ENCODE measurements at places on chromosomes 1 and 21.
A peak's percentile ranks its signal among the peaks of the same experiment; 100 is the strongest.

DNA sequence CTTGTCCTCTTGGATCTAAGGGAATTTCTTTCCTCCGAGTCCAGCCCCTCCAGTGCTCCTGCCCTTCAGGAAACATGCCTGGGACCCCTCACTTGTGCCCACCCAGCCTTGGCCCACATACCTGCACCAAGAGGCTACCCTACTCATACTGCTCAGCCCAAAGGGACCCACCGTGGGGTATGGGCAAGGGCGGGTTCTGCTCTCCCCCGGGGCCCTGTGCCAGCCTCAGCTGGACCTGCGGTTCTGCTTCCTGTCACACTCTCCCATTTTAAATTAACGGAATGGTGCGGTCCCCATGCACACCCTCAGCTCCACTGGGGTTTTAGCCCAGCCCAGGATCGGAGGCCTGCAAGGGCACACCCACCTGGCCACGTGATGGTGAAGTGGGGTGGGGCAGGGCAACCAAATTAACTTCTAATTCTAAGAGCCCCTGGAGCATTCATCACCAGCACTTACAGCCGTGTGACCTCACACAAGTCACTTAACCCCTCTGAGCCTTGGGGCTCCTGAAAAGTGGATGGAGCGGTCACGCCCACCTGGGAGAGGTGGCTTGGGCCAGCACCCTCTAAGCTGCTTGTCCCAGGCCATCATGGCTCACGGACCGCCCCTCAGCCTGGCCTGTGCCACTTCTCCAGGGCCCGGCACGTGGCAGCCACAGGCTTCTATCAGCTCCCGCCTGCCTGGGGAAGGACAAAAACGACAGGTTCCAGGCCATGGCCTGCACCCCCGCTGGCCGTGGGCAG lies 28.3 kb downstream of the TP73 start:
- DNase-seq, result no peak

- peak; percentile 40 for DNase-seq
Measured at GRCh38 chr1:55049914-55050278, 10.5 kb downstream of the PCSK9 start.

GRCh38 chr21:25837533-25838265 lies 102.9 kb downstream of the GABPA start:
- DNase-seq, result no peak

DNA sequence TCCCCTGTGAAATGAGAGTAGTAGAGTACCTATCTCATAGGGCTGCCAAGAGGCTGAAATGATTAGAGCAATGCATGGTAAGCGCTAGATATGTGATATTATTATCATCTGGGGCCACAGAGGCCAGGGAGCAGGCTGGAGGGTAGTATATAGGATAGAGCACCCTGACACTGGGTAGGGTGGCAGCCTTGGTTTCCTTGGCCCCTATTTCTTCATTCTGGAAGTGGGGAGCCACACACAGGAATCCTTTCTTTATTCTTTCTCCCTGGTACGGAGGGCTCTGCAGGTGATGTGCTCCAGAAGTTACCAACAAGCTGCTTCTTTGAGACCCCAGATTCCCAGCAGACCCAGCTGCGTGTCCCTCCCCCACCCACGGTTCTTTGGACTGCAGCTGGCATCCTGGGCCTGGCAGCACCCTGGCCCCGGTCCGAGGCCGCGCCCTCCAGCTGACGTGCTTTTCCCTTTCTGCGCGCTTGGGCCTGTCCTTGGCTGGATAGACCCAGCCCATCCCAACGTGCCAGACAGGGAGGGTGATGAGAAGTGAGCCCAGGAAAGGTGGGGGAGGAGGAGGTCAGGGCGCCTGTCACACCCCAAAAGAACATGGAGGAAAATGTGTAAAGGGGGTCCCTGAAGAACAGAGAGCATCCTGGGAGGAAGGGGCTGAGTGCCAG lies 18.2 kb downstream of the INAVA start:
- no peak for DNase-seq

- no peak for DNase-seq
Measured at GRCh38 chr1:228387321-228387720, 19.3 kb downstream of the TRIM11 start.

DNA sequence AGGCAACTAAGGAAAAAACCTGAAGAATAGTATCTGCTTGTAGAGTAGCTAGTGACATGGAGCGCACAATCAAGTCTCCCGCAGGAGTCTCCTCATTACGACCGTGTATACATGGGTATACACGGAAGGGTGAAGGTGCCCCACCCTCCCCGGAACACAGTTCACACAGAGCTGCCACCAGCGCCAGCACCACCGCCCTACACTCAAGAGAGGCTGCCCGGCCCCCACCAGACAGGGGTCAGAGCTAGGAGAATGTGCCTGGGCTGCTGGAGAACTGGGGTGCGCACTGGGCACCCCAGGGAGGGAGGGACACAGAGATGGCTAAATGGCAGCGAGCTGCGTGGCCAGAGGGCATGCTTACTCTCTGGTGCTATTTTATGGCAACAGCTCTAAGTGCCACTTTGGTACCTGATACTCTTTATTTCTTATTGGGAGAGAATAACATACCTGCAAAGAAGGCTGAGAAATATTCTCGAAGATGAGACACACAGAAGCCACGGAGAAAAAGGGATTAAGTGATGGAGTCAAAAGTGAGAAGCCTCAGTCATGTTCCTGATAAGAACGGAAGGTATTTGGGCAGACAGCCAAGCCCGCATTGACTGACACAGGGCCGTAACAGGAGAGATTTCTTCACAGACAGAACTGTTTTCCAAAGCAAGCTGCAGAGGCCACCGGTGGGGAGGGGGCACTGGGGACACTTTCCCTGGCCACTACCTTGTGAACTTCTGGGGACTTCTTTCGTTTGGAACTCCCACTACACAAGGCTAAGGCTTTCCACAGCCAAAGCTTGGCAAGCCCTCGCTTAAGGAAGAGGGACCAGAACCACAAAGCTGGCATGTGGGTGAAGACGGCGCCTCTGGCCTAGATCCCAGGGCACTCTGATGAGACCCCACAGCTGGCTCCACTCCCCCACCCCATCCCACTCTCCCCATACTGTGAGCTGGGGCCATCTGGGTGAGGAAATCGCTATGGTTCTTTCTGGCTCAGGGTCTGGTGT lies 108.0 kb downstream of the PGBD5 start:
- no peak for DNase-seq

DNA sequence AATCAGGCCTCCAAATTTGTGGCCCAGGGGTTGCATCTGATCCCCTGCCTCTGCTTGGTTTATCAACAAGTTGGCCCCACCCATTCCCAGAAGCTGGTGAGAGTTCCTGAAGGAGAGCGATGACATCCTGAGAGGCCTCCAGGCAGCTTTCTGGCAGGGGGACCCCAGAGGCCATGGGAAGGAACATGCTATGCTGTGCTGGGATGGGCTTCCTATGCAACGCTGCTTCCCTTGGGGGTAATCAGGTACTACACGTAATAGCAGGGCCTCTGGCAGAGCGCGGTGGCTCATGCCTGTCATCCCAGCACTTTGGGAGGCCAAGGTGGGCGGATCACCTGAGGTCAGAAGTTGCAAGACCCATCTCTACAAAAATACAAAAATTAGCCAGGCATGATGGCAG lies 8.4 kb upstream of the MTF1 start:
- DNase-seq, result no peak

- no peak for DNase-seq
Measured at GRCh38 chr1:96882096-96882495, 160.5 kb downstream of the PTBP2 start.

DNA sequence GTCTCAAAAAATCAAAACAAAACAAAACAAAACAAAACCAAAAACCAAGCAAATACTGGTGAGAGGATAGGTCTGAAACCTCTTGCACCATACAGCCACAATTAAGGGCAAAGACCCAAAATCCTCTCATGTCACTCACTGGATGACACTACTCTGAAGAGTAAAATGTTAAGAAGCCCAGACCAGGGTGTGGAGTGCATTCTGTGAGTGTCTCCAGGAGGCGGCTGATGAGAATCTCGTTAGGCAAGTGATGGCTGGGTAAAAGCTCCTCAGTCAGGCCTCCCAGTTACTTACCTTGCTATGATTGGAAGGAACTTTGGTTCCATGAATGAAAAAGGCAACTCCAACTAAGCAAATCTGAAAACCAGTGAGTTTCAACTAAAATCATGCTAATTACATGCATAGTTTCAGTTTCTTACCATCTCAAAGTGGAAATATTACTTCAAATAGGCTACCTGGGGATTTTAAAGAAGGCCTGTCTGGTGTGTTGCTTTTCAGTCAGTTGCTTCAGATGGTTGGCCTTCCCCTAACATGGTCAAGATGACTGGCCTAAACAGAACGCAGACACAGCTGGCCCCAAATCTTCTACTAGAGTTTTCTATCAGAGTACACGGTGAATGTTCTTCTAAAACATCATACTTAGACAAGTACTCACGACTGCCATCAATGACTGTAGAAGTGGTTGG lies 95.1 kb downstream of the KIAA0319L start:
- no peak for DNase-seq

All from aorta (tissue), 5 donors.